ENCODE measurements at places on chromosomes 5 and 9.

GRCh38 chr9:118331622-118332045 lies 627.4 kb downstream of the TLR4 start:
- no peak for DNase-seq

DNA sequence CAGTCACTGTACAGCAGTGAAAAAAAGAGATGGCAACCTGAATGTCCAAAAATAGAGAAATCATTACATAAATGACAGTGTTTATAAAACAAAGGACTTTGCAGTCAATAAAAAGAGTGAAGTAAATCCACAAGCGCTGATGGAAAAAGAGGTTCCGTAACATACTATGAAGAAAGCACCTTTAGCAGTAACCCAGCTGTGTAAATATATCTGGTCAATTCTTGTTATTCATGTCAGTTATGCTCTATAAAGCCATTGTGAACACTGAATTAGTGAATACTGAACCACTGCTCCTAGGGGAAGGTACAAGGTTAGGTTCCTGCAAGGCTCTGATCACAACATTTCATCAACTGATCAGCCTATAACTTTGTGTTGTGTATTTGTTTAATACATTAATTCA lies 39.5 kb downstream of the CCNJL start:
- no peak for DNase-seq

GRCh38 chr5:82745016-82745415 lies 332.2 kb downstream of the TMEM167A start:
- no peak for DNase-seq

DNA sequence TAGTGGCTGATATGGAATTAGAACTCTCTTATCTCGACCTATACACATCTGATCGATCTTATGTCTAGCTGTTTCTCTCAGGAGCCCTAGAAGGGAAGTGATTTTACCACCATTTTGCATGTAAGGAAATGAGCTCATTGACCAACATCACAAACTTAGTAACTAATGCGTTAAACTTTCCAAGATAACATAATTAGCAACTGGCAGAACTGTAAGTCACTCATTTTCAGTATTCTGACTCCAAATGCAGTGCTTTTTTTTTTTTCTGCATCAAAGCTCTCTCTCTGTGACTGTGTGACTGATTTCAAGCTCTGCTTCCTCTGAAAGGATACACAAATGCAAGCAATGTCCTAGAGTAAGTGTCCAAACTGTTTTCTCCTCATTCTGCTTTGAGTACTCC lies 68.1 kb upstream of the FBXL7 start:
- no peak for DNase-seq

DNA sequence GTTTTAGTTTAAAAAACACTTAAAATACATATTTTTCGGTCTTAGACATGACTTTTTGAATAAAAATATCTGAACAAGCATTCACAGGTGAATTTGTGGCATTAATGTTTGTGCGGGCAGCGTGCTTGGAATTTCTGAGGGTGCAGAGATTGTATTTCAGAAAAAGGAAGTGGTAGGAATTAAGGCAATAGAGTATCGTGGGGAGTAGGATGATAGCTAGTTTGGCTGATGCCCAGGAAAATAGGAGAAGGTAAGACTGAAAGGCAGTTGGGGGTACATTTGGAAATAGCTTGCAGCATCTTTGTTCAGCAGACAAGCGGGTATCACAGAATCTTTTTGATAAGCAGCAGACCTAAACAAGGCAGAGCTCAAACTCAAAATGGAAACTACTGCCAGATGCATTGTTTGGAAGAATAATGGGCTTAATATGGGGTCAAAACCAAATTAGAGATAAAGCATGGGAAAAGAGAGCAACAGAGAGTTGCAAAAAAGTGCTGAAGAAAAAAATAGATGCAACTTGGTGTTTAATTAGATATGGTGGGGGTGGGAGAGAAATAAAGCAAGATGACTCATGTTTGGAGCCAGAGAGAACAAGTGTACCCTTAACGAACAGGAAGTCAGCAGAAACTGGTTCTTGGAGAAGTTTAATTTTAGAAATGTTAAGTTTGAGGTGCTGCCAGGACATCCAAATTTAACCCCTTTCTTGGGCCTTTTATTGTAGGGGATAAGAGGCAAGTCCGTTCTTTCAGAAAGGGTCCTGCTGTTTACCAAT lies 85.7 kb upstream of the ARRDC3 start:
- DNase-seq: no peak

DNA sequence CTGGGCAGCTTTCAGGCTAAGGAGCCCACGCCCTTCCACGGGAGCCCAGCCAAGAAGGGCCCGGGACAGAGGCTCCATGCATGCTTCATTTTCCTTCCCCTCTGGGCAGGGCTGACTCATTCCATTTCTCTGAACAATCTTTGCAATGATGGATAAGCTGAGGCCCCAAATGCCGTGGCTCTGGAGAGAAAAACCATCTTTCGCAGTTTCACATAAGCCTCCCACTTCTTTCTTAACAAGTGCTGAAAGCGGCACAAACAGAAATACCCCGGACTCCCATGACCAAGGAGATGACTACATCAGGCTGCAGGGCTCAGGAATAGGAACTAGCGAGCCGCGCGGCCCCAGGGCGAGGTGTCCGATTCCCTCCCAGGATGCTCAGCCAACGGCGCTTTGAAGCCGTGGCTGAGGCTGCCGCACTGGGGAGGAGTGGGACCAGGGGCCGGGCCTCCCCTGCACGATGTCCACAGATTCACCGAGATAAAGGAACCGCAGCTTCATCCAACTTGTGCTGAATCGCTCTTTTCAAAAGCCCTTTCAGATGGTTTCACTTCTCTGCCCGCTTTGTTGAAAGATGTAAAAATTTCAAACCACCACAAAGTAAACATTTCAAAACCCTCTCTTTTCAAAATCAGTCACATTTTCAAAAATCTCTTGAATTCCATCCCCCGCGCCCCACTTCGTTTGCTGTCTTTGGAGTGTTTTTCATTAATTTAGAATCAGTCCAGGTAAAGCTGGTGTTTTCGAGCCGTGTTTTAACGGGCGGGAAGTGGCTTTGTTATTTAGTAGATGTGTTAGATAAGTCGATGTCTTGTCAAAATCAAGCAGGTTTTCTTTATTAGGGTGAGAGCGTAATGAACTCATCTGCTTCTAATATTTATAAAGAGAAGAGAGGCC lies 96.5 kb upstream of the LMX1B start:
- peak; percentile 18 for DNase-seq

- DNase-seq: no peak
Measured at GRCh38 chr9:38066197-38066913, 2.7 kb downstream of the SHB start.

Measured in NCI-H460 (cell line).